ENCODE measurements at places on chromosomes 1 and 21.

GRCh38 chr1:53851571-53852285 is 13.6 kb upstream of the NDC1 start:
- DNase-seq = no peak

DNA sequence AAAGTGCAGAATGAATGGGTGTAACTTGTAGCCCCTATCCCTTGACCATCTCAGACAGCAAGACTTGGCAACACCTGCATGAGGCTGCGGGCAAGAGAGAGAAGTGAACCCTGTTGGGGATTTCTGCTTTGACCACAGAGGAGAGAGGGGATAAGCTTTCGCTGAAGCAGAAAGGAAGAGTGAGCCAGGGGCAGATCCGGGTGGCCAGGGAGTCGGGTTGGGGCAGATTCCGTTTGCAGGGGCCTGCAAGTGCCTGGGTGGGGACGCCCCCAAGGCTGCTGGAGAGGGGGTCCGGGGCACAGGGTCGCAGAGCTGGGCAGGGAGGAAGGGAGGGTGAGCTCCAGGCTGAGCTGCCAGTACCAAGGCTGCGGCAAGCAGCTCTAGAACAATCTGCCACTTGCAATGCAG is 25.3 kb upstream of the PIK3CD start:
- no peak for DNase-seq

DNA sequence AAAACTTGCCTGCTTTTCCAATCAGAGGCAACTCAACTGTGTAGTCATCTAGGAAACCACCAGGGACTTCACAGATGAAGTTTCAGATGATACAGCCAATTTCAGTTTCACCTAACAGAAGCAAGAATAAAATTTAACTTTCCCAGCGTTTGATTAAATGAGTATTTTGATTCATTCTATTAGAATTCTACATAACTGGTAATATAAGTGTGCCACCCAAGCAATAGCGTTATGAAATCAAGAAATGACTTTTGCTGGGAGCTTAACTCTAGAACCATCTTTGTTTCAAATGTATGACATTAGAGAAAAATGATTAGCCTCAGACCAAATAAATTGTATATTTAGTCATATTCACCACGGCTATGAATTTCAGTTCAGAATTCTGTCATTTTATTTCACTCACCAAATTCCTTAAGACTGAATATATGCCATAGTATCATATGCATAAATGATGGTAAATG is 239.3 kb downstream of the NRIP1 start:
- DNase-seq = no peak

GRCh38 chr1:17630048-17630830 is 90.7 kb downstream of the ARHGEF10L start:
- peak; percentile 96 for DNase-seq

DNA sequence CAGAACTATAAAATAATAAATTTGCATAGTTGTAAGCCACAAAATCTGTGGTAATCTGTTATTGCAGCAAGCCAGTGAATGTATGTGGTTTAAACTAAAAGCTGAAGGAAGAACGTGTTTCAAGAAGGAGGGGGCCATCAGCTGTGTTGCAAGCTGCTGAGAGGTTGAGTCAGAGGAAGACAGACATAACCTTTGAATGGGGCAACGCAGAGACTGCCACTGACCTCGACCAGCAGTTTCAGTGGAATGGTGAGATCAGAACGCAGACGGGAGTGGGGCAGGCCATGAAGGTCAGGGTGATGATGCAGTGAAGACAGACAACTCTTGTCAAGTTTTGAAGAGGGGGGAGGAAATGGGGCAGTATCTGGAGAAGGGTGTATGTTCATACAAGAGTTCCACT is 23.2 kb upstream of the QSOX1 start:
- DNase-seq = no peak

GRCh38 chr1:220843481-220844011 is 35.7 kb upstream of the HLX start:
- DNase-seq = no peak

- peak; percentile 95 for DNase-seq
Observed at GRCh38 chr1:3174487-3175247, 105.7 kb downstream of the PRDM16 start.

DNA sequence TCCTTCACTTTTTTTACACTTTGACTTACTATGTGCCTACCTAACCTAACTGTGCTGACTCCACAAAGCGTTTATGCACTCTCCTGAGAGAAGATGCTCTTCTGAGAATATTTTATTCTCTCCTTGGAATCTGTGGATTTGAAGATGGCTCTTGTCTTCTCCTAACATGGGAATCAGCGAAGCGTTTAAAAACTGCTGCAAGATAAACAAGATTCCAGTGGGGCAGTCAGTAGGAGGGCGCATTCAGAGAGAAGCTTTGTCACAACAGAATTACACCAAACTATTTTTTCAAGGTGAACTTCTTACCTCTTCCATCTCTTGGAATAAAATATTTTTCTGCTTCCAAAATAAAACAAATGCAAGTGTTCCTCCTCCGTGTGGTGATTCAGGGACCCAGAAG is 113.1 kb downstream of the FOXD2 start:
- DNase-seq = no peak

GRCh38 chr1:55156093-55156492 is 59.1 kb downstream of the USP24 start:
- DNase-seq = no peak

- DNase-seq = peak; percentile 93
Observed at GRCh38 chr1:37471345-37472231, 2.8 kb upstream of the ZC3H12A start.

GRCh38 chr1:225677350-225678124 is 24.6 kb upstream of the ENAH start:
- no peak for DNase-seq

DNA sequence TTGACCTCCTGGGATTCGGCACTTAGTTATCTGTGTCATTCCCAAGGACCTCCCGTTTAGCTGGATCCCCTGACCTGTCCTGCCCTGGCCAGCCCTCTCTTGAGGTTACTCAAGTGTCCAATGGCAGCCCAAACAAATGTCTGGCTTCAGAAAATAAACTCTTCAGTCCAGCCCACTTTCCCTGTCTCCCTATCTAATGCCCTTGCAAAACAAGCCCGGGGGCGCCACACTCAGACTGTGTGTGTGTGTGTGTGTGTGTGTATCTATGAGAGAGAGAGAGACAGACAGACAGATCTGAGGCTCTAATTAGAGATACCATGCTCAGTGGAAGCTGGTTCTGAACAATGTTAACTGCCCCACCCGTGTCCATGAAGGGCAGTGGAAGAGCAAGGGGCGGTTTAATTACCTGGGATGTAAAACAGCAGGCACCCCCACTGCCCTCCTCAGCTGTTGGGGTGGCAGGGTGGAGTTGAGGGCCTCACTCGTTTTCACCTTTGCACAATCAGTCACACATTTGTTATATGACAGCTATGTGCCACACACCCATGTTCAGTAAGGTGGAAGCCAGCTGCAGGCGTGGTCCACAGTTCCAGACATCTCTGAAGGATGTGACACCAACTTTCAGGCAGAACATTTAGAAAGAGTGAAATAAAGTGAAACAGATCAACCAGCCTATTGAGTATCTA is 57.4 kb downstream of the B3GALT5 start:
- DNase-seq = no peak

GRCh38 chr1:7648761-7649384 is 122.2 kb upstream of the VAMP3 start:
- no peak for DNase-seq

DNA sequence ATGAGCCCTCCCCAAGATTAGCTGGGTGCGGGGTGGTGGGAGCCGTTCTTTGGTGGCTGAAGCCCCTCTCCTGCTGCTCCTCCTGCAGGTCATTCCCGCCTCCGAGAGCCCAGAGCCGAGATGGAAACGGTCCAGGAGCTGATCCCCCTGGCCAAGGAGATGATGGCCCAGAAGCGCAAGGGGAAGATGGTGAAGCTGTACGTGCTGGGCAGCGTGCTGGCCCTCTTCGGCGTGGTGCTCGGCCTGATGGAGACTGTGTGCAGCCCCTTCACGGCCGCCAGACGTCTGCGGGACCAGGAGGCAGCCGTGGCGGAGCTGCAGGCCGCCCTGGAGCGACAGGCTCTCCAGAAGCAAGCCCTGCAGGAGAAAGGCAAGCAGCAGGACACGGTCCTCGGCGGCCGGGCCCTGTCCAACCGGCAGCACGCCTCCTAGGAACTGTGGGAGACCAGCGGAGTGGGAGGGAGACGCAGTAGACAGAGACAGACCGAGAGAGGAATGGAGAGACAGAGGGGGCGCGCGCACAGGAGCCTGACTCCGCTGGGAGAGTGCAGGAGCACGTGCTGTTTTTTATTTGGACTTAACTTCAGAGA is 448 bp downstream of the G0S2 start:
- no peak for DNase-seq

- no peak for DNase-seq
Observed at GRCh38 chr1:84152649-84153056, 8.6 kb downstream of the PRKACB start.

- no peak for DNase-seq
Observed at GRCh38 chr1:232813760-232814159, 8.5 kb downstream of the MAP10 start.

Measured in tibial artery (tissue), 4 donors.